ENCODE measurements at places on chromosomes 11 and 22. TPM values are rescaled to one million over a fixed set of nuclear protein-coding genes. Genes with fewer than 3 reads are reported as not detected.

DNA sequence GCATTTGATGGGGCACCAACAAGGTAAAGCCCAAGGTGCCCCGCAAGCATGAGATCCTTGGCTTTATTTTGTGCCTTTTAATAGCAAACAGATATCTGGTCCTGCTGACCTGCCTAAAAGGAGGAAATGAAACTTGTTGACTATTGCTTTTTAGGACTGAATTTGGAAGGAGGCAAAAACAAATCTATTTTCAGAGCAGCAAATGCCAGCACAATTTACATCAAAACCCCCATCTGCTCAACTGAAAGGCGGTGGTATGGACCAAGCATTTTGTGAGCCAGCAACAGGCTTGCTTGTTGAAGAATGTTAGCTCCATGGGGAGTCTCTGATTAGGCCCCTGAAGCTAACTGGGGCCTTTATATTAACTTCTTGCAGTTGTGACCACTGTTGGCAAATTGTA is 192.6 kb upstream of the E2F8 start:
- DNase-seq = no peak

- no peak for DNase-seq
Measured at GRCh38 chr11:117219001-117219400, 12.9 kb downstream of the PCSK7 start.

GRCh38 chr11:119337581-119338317 is 2.9 kb downstream of the C1QTNF5 start:
- no peak for DNase-seq

- no peak for DNase-seq
Measured at GRCh38 chr22:44171561-44171960, 9.2 kb upstream of the PARVG start.

SMCO4 gene
- 9.0 TPM for polyA plus RNA-seq

DNA sequence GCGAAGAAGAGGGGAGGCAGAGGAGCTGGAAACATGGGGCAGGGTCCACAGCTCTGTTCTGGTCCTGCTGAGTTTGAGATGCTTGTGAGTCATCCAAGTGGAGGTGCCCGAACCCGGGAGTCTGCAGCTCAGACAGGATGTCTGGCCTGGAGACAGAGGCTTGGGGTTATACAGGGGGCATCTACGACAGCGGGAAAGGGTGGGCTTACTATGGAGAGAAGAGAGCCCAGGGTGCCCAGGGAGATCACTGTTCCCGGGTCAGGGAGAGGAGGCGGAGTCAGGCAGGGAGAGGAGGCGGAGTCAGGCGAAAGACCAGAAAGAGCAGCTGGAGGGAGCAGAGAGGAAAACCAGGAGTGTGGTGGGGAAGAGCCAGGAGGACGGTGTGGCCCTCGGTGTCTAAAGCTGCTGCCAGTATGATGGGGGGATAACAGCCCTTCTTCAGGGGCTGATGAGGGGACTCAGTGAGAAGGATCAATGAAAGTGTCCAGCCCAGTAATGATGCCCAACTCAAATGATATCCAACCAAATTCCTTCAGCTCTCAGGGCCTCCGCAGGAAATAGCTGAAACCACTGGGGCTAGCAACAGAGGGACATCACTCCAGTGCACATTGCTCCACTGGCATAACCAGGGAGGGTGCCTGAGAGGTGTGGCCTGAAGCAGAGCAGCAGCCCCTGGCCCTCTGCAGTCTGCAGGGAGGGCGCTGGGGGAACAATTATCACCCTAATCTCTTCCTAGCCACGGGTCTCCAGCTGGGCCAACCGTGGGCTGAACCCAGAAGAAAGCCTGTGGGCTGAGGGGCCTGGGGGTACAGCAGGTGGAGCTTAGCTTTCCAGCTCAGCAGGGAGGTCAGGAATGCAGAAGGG is 2.6 kb upstream of the LTBP3 start:
- DNase-seq = no peak

- DNase-seq = no peak
Measured at GRCh38 chr11:114820621-114821020, 142.3 kb downstream of the NXPE2 start.

VSIG10L2 gene
- polyA plus RNA-seq = not detected

KCNJ5 gene
- not detected for polyA plus RNA-seq

RBFOX2 gene
- 0.86 TPM for polyA plus RNA-seq

GRCh38 chr22:28132466-28132865 is 213.4 kb upstream of the PITPNB start:
- DNase-seq = no peak

MS4A6E gene
- not detected for polyA plus RNA-seq

OR2AG2 gene
- polyA plus RNA-seq = not detected

DNA sequence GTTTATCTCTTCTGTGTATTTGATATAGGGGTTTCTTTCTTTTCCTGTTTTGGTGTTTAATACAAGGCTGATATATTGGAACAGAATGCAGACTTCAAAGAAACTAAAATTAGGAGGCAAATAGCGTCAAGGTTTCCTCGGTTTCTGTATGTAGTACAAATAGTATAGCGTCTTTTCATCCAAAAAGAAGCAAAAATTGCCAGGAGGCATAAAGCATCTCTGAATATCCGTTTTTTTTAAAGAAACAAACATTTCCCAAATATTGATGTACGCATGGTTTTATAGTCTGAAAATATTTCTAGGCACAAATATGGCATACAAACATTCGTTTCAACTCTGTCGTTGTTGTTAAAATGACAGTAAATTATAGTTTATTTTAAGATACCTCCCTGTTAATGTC is 17.1 kb upstream of the PAX6 start:
- no peak for DNase-seq
